ENCODE measurements at places on chromosomes 5 and 9.

DNA sequence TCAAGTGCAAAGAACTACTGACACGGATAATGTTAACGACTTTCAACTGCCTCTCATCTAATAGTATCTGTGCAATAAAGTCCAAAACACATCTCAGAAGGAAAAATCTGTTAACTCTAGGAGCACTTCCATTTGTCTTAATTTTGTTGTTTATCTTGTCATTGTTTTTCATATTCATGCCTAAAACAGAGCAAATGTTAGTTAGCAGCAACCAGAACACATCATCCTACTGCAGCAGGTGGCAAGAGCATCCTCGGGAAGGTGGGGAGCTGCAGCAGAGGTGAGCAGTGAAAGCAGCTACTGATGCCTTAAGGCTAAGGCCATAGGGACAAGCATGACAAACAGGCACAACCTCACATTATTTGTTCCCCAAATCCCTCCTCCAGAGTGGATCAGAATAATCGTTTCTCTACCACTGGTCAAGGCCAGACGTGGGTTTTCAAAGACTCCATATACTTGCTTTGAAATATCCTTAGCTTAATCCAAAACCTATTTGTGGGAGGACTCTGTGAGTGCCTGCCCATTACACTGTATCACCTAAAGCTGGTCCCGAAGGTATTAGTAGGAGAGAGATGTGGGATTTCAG is 1.0 kb downstream of the HMGCS1 start:
- DNase-seq, result peak; percentile 28

DNA sequence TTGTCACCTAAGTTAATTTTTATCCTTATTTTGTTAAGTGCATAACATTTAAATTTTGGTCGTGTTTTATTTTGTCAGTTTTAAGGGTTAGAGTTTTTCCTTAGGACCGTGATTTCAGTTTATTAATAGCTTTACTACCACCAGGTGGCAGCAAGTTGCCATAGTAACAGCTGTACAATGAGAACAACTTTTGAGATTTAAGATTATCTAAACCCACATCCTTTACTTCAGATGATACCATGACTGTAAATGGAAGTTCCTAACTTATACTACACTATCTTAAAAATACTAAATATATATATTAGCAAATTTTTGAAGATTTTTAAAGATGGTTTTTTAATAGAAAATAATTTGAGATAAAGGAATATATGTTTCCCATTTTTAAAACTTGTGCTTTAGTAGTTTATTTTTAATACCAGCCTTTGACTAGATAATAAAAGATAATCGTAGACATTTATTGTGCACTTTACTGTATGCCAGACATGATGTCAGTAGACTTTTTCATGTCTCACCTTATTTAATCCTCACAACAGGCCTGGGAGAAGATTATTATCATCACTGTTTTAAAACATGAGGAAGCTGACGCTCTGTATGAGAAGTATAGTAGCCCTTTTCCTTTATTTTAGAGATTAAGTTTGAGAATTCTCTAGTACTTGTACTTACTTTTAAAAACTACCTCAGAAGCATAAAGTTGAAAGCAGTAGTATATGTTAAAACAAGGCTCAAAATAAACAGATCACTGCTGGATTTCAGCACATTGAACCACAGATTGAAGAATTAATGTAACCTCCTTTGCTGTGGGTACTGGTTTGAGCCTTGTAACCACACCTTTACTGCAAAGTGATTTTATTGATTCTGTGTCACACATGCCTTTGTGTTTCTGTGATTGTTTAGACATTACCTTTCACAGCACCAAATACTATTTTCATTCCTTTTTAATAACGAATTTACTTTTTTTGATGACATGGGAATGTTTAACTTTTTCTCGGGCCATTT is 27.5 kb downstream of the SREK1 start:
- peak; percentile 57 for DNase-seq

GRCh38 chr5:148388696-148389095 is 4.9 kb downstream of the FBXO38 start:
- DNase-seq, result no peak

GRCh38 chr5:121006217-121006616 is 542.1 kb downstream of the PRR16 start:
- peak; percentile 10 for DNase-seq

GRCh38 chr5:148880696-148881095 is 54.3 kb downstream of the ADRB2 start:
- DNase-seq, result no peak

GRCh38 chr9:134317400-134317789 is 8.9 kb upstream of the RXRA start:
- DNase-seq, result no peak

GRCh38 chr9:84003246-84003645 is 22.6 kb downstream of the RMI1 start:
- DNase-seq, result peak; percentile 53

Data from epithelial cell of esophagus (primary cell).